ENCODE measurements at places on chromosomes 5 and 9. TPM values are rescaled to one million over a fixed set of nuclear protein-coding genes. Genes with fewer than 3 reads are reported as not detected.

DNA sequence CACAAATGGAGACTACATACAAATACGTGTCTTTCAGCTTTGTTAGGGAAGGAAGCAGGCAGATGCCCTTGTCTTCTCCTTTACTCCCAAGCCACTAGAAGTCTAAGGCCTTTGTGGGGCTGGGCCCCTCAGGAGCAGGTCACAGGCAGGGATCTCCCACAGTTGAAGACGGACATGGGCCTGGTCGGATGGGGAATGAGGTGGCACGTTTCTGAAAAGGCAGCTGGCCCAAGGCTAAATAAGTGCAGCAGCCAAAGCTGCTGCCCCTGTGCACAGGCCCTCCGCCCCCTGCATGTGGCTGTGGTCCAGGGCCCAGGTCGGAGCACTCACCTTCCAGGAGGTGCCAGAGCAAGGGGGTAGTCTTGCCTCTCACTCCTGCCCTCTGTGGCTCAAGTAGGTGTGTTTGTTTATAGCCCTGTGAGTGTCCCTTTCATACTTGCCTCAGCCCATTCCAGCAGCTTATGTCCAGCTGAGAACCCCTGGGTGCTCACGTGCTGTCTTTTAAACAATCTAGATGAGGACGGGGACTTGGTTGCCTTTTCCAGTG lies 1.8 kb downstream of the SQSTM1 start:
- no peak for DNase-seq

- no peak for DNase-seq
These were observed 59.8 kb downstream of the KIAA1958 start for GRCh38 chr9:112546149-112547012.

CCL21 gene
- total RNA-seq: 1.7 TPM

DNA sequence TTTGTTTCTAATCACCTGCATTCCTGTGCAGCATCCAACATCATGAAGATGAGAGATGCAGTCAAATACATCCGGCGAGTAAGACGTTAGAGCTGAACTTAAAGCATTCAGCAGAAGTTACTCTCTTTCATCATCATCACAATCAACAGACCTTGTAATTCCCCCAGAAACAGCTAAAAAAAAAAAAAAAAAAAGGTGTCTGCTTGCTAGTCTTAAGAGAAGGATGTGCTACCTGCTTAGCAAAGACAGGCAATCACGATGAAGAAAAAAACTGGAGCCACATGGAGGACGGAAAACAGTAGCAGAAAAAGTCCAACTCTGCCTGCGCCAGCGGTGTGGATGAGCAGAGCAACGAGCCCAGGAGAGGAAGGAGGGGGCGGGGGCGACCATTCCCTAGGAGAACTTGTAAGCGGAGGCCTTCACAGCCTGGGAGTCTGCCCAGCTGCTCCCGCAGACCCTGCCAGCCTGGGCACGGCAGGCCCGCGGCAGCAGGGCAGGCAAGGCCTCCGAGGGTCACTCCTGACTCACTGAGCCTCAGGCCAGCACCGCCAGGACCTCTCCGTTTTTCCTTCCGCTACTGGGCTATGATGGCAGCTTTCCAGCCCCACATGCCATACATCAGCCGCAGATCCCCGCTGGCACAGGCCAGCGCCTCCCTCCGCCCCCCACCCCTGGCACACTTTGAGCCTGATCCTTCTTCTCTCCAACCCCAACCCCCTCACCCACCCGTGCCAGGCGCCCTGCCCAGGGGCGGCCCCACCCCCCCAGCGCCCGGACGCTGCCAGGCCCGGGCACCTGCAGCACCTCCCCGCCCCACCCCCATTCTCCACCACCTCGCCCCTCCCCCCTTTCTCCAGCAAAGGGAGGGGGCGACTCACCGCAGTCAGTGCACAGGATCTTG lies 1.4 kb downstream of the NRG2 start:
- DNase-seq: peak; percentile 53

C1QTNF2 gene
- total RNA-seq: not detected

GRCh38 chr5:179930788-179931473 lies 23.2 kb upstream of the TBC1D9B start:
- peak; percentile 30 for DNase-seq

- DNase-seq: no peak
These were observed 5.2 kb downstream of the DBH start for GRCh38 chr9:133641396-133641655.
